Right ventricle myocardium inferior (tissue), 1 donor: ENCODE measurements at places on chromosomes 16 and 17. TPM values are rescaled to one million over a fixed set of nuclear protein-coding genes. Genes with fewer than 3 reads are reported as not detected.
A peak's percentile ranks its signal among the peaks of the same experiment; 100 is the strongest.

DNA sequence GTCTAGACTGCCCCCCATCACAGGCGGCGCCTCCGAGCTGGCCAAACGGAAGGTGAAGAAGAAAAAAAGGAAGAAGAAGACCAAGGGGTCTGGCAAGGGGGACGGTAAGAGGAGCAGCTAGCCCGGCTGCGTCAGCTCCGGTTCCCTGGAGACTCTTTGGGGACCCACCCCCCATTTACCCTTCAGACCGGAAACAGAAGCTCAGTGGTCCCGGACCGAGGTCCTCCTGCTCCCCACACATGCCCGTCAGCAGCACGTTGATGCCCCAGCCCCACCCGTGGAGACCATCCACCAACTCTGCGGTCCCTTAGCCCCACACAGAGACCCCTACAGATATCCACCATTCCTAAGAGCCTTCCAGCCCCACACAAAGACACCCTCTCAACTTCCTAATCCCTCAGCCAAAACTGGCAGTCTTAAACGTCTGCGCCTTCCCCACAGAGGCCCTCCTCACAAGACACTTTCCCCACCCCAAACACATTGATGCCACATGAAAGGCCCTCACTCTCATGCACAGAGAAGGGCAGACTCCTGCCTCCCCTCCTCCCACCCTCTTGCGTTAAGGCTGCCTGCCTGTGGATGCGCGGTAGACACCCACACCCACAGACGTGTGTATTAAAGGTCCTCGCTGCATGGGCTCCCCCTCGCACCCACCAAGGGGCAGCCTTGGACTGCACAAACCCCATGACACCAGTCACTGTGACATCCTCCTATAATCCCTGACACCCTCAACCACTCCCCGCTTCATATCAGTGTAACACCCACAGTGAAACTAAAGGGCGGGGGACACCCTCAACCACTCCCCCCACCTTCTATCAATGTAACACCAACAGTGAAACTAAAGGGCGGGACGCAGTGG, 58.2 kb upstream of the RPH3AL start:
- no peak for DNase-seq

- DNase-seq = peak; percentile 87
Observed at GRCh38 chr16:70395345-70395901, 43.5 kb downstream of the ST3GAL2 start.

GRCh38 chr17:39186481-39187002, 10.9 kb downstream of the CACNB1 start:
- DNase-seq = no peak

Gene NR1D1
- total RNA-seq = 24.9 TPM

- DNase-seq = no peak
Observed at GRCh38 chr17:39726617-39727016, 3.7 kb downstream of the MIEN1 start.

DNA sequence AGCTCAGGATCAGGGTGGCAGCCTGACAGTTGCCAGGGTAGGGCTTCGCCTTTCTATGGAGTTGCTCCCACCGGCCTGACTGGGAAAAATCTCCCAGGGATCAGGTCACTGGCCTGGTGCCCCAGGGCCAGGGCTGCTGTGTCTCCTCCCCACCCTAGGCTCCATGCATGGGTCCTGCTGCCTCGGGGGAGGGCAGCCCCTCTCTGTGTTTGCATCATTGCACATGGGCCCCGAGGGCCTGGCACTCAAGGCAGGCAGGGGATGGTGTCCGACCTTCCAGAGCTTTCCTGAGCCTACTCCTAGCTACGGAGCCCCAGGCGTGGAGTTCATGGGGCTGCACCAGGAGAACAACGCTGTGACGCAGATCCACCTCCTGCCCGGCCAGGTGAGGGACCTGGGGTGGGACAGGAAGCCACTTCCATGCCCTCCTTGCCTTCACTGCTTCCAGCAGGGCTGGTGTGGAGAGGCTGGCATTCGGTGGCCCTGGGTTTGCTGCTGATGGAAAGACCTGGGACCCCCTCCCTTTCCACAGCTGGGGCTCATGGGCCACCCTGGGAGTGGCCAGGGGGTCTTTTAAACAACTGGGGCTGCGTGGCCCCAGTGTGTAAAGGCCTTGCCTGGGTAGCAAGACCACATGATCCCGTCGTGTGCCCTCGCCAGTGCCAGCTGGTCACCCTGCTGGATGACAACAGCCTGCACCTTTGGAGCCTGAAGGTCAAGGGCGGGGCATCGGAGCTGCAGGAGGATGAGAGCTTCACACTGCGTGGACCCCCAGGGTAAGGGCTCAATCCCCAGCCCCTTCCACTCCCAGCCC, 29.5 kb upstream of the MYO15B start:
- no peak for DNase-seq
